CD8-positive, alpha-beta T cell (primary cell): ENCODE measurements at places on chromosomes 4 and X.

DNA sequence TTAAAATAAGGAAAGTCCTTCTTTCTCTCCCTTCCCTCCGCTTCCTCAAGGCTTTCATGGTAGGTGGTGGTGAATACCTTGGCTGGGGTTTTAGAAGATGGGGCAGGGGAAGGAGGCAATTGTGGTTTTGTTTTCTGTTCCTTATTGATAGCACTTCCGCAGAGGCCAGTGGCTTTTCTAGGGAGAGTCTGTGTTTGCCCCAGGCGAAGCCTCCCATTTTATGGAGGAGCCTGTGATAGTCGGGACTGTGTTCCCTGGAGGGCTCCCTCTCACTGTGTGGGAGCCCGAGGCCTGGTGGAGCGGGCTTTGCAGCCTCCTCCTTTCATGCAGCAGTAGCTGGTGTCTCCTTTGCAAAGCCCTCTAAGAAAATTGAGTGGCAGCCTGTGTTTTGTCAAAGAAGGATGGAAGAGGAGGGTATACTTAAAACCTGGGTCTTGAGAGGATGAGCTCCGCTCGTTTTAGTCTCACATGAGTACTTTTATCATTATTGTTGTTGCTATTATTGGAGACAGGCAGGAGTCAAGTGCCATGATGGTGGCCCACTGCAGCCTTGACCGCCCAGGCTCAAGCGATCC, 29.8 kb upstream of the STOX2 start:
- no peak for DNase-seq

DNA sequence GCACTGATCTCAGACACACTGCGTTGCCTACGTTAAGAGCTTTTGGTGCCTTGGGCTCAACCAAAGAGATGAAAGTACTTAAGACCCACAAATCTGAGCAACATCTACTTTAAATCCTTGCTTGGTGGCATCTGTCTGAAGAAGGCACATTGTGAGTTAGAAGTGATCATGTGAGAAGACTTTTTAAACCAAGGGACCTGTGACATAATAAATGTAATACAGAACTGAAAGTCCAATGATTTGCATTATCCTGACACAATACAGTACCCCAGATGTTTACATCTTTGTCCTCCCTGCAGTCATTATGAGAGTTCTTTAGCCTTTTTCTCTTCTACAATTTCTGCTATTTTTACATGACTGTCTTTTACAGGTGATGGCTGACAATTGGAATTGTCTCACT, 96.7 kb upstream of the FTHL17 start:
- DNase-seq, result no peak

- no peak for DNase-seq
These were observed 240.5 kb downstream of the GRIA3 start for GRCh38 chrX:123424546-123424945.

DNA sequence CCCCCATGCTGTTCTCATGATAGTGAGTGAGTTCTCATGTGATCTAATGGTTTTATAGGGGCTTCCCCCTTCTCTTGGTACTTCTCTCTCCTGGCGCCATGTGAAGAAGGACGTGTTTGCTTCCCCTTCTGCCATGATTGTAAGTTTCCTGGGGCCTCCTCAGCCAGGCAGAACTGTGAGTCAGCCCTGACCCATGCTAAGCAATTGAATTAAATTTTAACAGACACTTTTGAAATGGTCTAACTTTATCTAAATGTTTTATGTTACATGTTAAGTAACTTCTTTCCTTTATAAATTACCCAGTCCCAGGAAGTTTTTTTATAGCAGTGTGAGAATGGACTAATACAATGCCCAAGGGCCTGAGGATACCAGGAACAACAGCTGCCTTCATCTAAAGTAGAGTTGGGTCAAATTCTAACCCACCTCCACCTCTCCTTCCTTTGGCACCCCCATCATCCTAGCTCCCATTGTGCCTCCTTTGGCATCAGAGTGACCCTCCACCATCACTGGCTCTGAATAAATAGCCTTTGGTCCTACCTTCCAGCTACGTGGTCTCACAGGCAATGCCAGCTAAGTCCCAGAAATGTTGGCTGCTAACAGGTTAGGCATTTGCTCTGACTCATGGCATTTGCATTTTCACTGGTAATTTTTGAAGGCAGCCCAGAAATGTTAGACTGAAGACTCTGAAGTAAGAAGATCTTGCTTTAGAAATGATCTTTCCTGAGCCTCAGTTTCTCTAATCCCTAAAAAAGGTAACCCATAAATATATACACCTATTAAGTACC, 182.1 kb downstream of the MOSPD2 start:
- no peak for DNase-seq

DNA sequence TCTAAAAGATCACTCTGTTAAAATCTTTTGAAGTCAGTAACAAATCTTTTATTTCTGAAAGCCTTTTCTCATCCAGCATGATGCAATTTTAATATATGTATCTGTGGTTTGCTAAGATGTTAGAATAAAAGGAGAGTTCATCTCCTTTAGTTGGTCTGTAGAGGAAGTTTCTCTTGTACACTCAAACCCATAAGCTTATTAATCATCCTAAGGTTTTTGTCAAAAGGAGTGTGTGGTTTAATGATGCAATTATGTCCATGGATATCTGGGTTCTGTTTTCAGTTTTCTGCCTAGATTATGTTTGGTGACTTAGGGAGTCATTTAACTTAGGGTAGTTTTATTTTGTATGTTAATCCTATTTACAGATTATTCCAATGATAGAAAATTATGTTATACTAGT, 52.1 kb upstream of the NDST4 start:
- DNase-seq, result no peak

DNA sequence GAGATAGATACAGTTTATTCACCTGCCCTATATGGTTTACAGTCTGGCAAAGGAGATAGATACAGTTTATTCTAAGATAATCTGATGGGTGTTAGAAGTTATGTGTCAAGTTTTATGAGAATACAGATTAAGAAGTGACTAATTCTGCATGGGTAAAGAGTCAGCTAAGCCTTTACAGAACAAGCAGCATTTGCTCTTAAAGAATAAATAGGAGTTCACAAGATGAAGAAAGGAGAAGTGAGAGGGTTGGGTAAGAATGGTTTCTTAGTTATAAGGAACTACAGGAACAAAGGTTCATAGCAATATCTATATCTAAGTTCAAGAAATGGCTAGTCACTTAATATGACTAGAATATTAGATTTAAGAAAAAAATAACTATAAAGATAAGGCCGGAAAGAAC, 47.6 kb downstream of the THOC2 start:
- no peak for DNase-seq

- DNase-seq, result no peak
These were observed 433.9 kb upstream of the ATOH1 start for GRCh38 chr4:93394545-93395081.

DNA sequence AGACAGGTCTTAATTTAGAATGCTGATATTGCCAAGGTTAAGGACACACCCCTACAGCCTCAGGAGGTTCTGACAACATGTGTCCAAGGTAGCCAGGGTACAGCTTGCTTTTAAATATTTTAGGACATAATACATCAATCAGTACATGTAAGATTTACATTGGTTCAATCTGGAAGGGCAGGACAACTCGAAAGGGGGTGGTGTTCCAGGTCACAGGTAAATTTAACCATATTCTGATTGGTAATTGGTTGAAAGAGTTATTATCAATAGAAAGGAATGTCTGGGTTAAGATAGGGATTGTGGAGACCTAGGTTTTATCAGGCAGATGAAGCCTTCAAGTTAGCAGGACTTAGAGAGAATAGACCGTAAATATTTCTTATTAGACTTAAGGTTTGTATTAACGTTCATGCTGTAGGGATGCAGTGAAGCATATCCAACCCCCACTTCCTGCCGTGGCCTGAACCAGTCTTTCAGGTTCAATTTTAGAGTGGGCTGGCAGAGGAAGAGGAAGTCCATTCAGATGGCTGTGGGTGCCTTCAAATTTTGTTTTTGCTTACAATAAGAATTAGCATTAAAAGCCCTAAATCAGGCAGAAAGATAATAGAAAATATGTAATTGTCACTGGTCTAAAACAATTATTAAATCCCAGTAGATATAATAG, 136.5 kb upstream of the GALNTL6 start:
- DNase-seq, result no peak

GRCh38 chrX:150352114-150352513, 11.0 kb upstream of the MAMLD1 start:
- DNase-seq, result no peak

- no peak for DNase-seq
These were observed 36.6 kb upstream of the UGT2A1 start for GRCh38 chr4:69689599-69689998.

- no peak for DNase-seq
These were observed 45.8 kb upstream of the ARSJ start for GRCh38 chr4:114025176-114025777.

DNA sequence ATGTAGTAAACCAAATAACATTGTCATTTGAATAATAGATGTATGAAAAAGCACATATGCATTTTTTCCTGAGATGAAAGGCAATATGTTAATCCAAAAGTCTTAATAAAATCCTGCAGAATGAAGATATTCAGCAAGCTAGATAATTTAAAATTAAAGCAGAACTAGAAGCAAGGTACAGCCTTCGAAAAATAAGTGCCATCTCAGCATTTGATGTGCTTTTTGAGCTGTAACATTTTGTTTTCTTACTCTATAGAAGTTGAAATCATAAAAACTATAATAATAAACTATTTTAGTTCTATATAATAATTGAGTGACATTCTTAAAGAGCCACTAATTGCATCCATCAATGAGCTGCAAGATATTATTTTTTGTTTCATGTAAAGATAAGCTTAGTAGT, 410.4 kb upstream of the TRAM1L1 start:
- no peak for DNase-seq

DNA sequence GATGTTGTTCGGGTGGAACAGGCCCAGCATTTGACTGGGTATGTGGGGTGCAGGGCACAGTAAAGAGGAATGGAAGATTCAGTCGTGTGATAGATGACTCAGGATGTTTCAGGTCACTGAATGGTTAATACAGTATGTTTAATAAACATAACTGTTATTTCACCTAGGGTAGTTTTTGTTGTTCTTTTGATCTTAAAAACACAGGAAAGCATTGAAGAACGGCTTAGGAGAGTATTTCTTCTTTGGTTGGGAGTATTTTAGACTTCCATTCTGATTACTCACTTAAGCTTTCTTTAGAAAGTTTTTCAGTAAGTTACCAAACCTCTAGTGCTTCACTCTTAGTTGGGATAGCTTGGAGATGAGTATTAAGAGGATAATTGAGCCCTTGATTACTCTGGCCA, 62.3 kb downstream of the STAG2 start:
- DNase-seq, result no peak

DNA sequence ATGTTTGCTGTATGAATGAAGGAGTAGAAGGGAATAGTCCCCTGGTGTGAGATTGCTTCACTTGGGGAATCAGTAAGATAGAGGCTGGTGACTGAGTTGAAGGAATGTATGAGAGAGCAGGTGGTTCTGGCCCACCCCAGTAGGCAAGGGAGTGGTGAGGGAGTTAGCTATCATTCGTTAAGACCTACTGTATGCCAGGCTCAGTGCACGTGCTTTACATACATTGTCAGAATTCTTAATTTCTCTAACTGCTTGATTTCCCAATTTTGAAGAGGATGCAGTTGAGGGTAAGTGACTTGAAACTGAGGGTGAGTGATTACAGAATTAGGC, 700 bp downstream of the VMA21 start:
- DNase-seq, result no peak

- DNase-seq, result no peak
These were observed 10.6 kb downstream of the LDB2 start for GRCh38 chr4:16887887-16888286.

DNA sequence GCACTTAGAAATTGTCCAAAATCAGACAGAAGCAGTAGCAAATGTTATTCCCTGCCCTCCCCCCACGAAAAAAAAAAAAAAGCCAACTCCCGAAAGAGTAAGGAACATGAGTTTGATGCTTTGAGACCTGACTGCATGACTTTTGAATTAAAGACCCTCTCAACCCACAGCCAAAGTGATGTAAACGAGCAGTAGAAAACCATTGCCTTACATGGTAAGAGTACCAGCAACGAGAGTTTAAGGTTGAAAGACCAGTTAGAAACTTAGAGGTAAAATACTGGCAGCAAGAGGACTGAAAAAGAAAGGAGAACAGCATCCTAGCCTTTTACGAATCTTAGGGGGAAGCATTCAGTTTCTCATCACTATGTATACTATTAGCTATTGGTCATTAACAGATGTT, 10.0 kb upstream of the ANXA10 start:
- no peak for DNase-seq

- DNase-seq, result no peak
These were observed 93.1 kb upstream of the LNX1 start for GRCh38 chr4:53684136-53685130.

DNA sequence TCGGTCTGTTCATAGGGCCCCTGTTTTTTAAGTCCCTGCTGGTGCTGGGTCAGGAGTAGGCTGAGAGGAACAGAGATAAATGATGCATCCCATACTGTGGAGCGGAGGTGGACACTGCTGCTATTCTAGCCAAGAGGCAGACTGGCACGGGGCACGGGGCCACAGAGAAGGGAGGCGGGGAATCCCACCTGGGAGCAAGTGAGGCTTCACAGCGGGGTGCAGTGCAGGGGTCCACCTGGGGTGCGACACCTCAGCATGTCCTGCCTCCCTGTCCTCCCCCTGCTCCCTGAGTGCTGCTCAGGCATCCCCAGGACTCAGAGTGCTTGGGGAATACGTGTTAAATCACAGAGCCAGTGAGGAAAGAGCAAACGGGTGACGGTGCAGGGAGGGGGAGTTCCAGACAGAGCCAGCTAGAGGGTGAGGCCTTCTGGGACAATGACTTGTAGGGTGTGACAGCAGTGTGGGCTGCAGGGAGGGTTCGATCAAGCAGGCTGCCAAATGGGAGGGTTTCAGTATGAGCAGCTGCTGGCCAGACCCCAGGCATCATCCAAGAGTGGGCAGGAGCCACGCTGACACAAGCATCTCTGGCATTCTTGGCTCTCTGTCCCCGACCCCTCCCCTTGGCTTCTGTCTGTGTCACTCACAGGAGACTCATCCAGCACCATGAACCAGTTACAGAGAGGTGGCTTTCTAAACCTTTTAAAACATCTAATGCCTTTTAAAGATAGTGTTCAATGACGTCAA, 13.7 kb upstream of the HTRA3 start:
- no peak for DNase-seq

GRCh38 chr4:18463987-18464559, 442.5 kb upstream of the LCORL start:
- DNase-seq, result no peak

GRCh38 chr4:177401658-177402273, 40.5 kb downstream of the AGA start:
- no peak for DNase-seq

- no peak for DNase-seq
These were observed 321.9 kb upstream of the GIMD1 start for GRCh38 chr4:106690487-106690886.

- DNase-seq, result no peak
These were observed 627 bp downstream of the CDKN2AIP start for GRCh38 chr4:183445097-183445428.

- no peak for DNase-seq
These were observed 9.2 kb downstream of the GUCY1A1 start for GRCh38 chr4:155675709-155676429.
